ENCODE measurements at places on chromosomes 3 and 15.

DNA sequence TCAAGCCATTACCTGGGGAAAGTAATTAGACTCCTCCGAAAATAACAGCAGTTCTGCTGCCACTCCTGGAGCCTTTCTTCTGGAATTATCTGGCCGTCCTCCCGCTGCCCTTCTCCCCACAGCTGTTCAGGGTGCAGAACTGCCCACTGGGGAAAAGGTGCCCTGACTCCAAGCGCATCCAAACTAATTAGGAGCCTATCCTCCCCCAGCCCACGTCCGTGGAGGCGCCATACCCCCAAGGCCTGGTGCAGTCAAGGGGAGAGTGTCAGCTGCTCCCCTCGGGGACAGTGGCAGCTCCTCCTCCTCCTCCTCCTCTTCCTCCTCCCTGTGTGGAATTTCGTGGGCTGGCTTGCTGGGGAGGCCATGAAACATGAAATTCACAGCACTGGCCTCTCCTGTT lies 177.2 kb downstream of the XXYLT1 start:
- DNase-seq = no peak

DNA sequence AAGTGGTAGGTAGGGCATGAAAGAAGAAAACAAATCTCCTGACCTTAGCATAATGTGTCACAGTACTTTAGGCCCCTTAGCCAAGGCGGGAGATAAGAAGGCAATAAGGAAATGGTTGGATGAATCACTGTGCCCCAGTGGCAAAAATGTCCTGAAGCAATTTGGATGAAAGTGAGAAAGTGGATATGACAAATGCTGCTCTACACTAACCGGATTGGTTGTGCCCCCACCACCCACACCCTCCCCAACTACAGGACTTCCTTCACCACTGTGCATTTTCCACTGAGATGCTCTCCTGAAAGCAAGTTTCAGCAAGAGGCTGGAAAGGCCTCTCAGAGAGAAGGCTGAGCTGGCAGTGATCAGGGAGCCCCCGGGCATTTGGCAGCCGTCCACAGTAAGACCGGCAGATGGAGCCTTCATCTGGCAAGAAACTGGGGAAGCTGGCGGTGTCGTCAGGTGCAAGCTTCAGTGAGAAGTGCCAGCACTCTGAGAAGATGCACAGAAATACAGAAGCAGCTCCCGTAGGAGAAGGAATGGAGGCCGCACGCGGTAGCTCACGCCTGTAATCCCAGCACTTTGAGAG lies 63.8 kb downstream of the ATP1B3 start:
- DNase-seq = no peak

GRCh38 chr15:50487287-50487686 lies 59.2 kb downstream of the USP50 start:
- DNase-seq = no peak

DNA sequence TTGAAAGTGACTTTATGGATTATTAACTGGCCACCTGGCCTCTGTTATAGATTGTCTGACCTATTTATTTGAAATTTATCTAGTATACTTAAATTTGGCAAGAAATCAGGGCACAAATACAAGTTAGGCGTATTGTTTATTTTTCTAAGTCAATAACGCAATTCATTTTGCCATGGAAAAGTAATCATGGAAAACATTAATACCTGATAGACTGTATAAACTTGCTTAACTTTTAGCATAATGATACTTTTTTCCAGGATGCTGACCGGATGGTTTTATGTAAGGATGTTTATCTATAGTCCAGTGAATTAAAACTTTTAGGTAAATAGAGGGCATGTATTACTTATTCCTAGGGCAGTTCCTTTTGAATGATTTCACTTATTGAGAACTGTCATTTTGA lies 20.2 kb downstream of the FNDC3B start:
- no peak for DNase-seq

DNA sequence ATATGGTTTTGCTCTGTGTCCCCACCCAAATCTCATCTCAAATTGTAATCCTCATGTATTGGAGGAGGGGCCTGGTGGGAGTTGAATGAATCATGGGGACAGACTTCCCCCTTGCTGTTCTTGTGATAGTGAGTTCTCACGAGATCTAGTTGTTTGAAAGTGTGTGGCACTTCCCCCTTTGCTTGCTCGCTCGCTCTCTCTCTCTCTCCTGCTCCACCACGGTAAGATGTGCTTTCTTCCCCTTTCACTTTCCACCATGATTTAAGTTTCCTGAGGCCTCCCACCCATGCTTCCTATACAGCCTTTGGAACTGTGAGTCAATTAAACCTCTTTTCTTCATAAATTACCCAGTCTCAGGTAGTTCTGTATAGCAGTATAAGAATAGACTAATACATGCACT lies 60.7 kb downstream of the GSK3B start:
- no peak for DNase-seq

DNA sequence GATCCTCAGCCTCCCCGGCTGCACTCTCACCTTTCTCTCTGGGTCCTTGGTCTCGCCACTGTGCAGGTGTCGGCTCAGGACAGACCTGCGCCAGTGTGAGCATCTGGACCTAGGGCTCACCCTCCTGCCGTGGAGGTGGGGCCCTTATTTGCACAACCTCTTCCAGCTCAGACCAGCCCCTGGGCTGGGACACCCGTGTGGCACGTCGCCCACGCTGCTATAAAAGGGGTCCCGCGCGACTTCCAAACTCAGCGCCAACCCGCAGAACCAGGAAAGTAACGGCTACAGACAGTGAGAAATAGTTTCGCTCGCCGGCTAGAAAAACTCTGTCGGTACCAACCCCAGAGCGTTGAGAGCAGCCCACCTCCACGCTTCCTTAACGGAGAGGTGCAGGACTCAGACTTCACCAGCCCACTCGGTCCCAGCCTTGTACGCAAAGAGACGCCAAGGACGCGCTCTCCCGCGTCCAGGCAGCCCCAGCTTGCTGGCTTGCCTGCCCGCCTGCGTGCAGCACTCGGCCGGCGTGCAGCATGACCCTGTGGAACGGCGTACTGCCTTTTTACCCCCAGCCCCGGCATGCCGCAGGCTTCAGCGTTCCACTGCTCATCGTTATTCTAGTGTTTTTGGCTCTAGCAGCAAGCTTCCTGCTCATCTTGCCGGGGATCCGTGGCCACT lies at the start of the genes DUOX2 and DUOXA2:
DUOX2 (minus strand) TSS at position 97 of the 675 bp plus-strand sequence. CDS start 761 bp downstream, outside the sequence.
DUOXA2 (plus strand) TSS at position 251 of the 675 bp plus-strand sequence; CDS start at position 531, 280 bp downstream.
- DNase-seq = no peak

DNA sequence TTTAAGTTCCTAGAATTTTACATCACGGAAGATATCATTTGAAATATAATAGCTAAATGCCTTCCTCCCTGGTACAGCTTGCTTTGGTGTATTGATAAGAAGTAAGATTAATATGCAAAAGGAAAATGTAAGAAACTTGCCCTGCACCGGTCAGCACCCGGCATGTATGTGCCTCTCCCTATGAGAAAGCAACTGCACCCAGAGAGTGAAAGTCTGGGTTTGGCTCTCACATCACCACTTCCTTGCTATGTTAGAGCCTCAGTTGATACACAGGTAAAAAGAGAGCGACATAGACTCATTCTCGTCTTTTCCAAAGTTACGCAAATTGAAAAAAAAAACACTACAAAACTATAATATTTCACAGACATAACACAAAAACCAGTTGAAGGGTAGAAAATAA lies 96.7 kb downstream of the FOXP1 start:
- DNase-seq = no peak

GRCh38 chr15:52133510-52134220 lies 21.1 kb upstream of the BCL2L10 start:
- DNase-seq = no peak

GRCh38 chr3:34152656-34153055 lies 354.2 kb downstream of the PDCD6IP start:
- DNase-seq = no peak

DNA sequence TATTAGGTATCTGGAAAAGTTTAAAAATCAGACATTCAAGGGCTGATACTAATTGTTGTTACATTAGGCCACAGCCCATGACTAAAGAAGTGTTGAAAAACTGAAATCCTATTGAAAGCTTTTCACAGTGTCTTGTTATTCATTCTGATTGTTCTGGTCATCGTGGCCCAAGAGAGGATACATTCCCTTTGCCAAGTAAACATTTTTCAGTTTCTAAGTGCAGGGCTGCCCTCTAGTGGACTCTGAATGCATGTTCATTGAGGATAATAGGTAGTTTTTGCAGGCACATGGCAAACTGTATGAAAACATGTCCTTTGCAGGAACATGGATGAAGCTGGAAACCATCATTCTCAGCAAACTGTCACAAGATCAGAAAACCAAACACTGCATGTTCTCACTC lies 181.1 kb downstream of the MYRIP start:
- DNase-seq = no peak

- DNase-seq = no peak
Measured at GRCh38 chr3:131217296-131217741, 164.3 kb upstream of the NUDT16 start.

DNA sequence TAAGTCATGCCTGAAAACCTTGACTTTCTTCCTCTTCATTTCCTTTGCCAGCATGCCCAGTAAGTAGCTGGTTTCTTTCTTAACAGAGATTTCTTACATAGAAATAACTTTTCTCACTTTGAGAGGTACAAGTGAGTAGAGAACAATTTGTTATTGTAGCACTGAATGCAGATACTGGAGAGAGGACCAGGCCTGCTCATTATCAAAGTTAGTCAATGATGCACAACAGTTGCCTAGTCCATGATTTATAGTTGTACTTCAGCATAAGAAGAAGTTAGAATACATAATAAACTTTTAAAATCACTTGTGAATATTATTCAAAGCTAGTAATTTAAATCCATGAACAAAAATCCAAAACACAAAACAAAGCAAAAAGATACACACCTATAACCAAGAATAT lies 213.0 kb downstream of the PCCB start:
- no peak for DNase-seq

DNA sequence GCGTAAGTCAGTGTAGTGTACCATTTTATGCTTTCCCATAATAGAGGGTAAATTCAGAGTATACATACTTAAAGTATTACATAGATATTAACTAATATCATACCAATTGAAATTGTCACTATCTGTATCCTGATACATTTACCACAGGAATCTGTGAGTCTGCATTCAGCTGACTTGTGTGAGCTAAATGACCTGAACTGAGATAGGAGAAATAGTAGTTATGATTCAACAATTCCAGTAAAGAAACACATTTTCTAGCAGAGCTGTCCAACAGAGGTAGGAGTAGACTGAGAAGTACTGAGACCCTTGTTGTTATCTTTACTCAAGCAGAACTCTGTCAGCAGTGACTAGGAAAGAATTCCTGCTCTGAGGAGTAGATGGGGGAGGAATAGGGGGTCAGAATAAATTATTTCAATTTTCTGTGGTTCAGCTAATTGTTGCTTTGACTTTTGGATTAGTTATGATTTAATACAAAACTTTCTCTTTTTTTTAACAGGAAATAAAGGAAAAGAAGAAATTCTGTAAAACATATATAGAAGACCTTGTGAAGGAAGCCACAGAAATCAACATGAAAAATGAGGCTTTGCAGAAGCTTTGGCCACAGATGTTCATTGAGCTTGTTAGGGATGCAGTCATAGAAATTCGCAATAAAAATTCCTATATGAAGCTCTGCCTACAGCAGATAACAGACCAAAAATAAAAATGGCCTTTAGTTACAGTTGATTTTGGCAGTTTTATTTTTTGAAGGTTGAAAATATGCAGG lies 66.2 kb upstream of the THSD4 start:
- no peak for DNase-seq

GRCh38 chr15:43473885-43474284 lies 19.1 kb downstream of the TP53BP1 start:
- DNase-seq = no peak

GRCh38 chr3:140391061-140391460 lies 286.8 kb upstream of the TRIM42 start:
- DNase-seq = no peak

GRCh38 chr3:45992133-45992729 lies 3.4 kb downstream of the FYCO1 start:
- no peak for DNase-seq

- DNase-seq = no peak
Measured at GRCh38 chr3:73353649-73354217, 271.0 kb downstream of the PDZRN3 start.

GRCh38 chr15:63308491-63308890 lies 31.1 kb downstream of the APH1B start:
- DNase-seq = no peak

All from naive thymus-derived CD8-positive, alpha-beta T cell (primary cell).